ENCODE measurements at places on chromosomes 5 and 9. TPM values are rescaled to one million over a fixed set of nuclear protein-coding genes. Genes with fewer than 3 reads are reported as not detected.

ASS1 gene
- total RNA-seq, result 26.6 TPM

FBP1 gene
- not detected for total RNA-seq

PCDHGB5 gene
- 5.9 TPM for total RNA-seq

ELAVL2 gene
- 3.0 TPM for total RNA-seq

F12 gene
- total RNA-seq, result 7.5 TPM

PPP6C gene
- 20.5 TPM for total RNA-seq

GLRA1 gene
- total RNA-seq, result not detected

PAPPA gene
- 0.78 TPM for total RNA-seq

PRR16 gene
- total RNA-seq, result 0.39 TPM

SPINK7 gene
- 0.47 TPM for total RNA-seq

DOK3 gene
- total RNA-seq, result 0.55 TPM

IFNA21 gene
- total RNA-seq, result not detected

CDC20B gene
- not detected for total RNA-seq

TNFAIP8 gene
- 45.5 TPM for total RNA-seq

CCDC152 gene
- 5.3 TPM for total RNA-seq

GABRA6 gene
- total RNA-seq, result not detected

GPR21 gene
- 0.47 TPM for total RNA-seq

TRAPPC13 gene
- total RNA-seq, result 19.6 TPM

OLFM1 gene
- not detected for total RNA-seq

LHX3 gene
- total RNA-seq, result not detected

SNX30 gene
- 5.8 TPM for total RNA-seq

LNPEP gene
- 22.8 TPM for total RNA-seq

CDC37L1 gene
- 14.7 TPM for total RNA-seq

PLK2 gene
- 166 TPM for total RNA-seq

ZNF483 gene
- total RNA-seq, result 2.2 TPM

LCN15 gene
- not detected for total RNA-seq

PLAC8L1 gene
- total RNA-seq, result 0.23 TPM

PCDH1 gene
- 5.6 TPM for total RNA-seq

AK1 gene
- 34.4 TPM for total RNA-seq

LARP1 gene
- total RNA-seq, result 88.4 TPM

SOHLH1 gene
- total RNA-seq, result not detected

FCN2 gene
- not detected for total RNA-seq

SEMA4D gene
- 1.6 TPM for total RNA-seq

IL5 gene
- not detected for total RNA-seq

EGFLAM gene
- total RNA-seq, result 0.31 TPM

TAF11L10 gene
- total RNA-seq, result not detected

ABO gene
- not detected for total RNA-seq

GPR151 gene
- not detected for total RNA-seq

All from hair follicular keratinocyte (primary cell).